AG10803 (cell line): ENCODE measurements at places on chromosomes 3 and 15.
A peak's percentile ranks its signal among the peaks of the same experiment; 100 is the strongest.

DNA sequence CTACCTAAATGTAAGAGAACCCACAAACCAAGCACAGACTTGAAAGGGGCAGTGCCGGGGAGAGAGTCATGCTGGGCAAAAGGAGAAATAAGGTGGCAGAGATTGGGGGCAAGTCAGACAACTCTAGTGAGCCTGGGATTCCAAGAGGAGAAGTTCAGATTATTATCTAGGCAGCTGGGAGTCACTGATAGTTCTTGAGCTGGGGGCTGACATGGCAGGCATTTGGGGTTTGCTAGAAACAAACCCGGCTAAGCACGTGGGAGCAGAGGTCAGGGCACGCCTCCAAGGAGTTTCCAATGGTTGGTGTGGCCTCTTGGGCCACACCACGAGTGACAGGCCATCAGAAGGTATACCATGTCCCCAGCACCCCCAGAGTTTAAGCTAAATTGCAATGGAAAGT is 27.6 kb downstream of the SLC6A6 start:
- DNase-seq = no peak

DNA sequence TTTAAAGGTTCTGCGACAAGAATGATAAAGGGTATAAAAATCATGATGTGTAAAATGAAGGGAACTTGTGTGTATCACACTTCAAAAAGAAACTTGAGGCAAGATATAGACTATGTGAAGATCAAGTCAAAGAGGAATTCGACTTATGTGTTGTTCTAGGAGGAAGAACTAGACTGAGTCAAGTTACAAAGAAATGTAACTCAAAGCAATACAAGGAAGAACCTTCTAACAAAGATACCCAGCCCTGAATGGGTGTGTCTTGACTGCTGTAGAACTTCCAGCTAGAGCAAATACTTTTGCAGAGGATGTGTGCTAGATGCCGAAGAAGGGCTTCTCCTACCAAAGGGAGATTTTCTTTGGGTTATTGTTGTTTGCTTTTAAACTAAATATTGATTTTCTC is 2.4 kb downstream of the SLC49A4 start:
- DNase-seq = peak; percentile 12

- DNase-seq = no peak
Measured at GRCh38 chr3:144524531-144524930, 552.9 kb downstream of the DIPK2A start.

- no peak for DNase-seq
Measured at GRCh38 chr15:51793521-51794305, 35.7 kb upstream of the TMOD3 start.

DNA sequence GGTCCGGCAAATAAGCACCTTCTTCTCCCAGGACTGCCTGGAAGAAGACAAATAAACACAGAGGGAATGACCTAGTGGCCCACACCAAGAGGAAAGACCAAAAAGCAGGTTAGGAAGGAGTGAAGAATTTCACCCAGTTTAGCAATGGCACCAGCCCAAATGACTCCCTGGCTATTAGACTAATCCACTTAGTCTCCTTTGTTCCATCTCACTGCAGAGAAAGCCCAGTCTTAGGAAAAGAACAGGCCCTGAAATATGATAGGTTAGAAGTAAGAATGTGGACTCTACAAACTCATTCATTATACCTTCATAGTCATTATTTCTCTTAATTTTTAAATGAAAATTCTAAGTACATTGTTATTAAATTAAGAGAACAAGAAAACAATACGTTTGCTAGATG is 23.2 kb downstream of the SERPINI2 start:
- no peak for DNase-seq

DNA sequence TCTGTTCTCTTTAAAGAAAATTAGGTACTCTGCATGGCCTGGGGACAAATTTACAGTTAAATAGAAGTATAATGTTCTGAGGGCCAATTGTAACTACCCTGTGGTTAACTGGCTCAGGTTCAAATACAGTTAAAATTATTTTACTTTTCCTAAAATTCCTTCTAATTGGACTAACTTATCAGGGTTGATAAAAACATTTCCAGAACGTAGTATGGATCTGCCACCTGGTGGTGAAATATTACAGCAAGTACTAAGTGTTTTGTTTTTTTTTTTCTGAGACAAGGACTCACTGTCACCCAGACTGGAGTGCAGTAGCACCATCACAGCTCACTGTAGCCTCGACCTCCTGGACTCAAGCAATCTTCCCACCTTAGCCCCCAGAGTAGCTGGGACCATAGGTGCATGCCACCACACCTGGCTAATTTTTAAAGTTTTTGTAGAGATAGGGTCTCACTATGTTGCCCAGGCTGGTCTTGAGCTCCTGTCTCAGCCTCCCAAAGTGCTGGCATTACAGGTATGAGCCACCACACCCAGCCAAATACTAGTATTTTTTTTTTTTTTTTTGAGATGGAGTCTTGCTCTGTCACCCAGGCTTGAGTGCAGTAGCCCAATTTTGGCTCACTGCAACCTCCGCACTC is 29.2 kb downstream of the NEO1 start:
- DNase-seq = peak; percentile 67

DNA sequence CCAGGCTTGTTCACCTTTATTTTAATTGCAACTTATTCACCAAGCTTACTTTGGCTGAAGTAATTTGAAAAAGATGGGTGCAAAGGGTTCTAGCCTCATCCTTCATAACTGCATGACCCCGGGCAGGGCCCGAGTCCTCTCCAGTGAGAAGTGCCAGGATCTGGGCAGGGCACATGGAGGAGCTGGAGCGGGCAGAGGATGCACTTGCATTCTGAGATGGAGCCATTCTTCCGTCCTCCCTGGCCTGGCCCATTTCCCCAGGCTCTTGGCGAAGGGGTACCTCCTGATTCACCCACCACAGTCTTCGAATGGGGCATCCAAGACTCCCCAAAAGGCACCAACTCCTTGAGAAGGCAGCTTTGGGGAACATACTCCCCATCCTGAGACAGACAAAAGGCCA is 22.5 kb upstream of the PLXND1 start:
- DNase-seq = no peak

- no peak for DNase-seq
Measured at GRCh38 chr3:100402891-100403290, 1.6 kb downstream of the LNP1 start.

DNA sequence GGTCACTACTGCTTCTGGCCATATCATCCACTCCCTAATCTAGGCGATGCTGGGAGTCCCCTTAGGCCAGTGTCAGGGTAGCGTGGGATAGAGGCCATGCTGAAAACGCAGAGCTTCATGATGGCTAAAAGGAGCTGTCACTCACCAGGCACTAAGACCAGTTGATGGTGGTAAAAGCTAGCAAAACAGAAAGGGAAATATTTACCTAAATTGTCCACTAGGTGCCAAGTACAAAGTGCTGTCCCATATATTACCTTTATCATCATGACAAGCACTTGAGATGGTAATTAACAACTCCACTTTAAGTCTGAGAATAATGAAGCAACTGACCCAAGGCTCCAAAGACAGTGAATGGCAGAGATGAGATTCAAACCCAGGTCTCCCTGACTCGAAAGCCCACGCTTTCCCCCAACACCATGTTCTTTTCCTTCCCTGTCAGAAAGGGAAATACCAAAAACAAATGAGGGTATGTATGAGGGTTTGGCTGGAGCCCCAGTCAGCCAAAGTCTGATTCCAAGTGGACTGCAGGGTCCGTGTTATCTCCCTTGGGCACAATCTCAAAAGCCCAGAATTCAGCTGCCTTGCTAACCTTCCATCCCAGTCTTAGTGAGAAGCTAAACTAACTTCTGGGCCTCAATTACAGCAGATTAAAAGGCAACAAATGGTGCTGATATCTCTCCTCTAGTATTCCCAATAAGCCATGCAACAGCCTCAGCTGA is 84.7 kb downstream of the RBPMS2 start:
- no peak for DNase-seq

- no peak for DNase-seq
Measured at GRCh38 chr3:174417573-174417972, 441.6 kb upstream of the NAALADL2 start.

DNA sequence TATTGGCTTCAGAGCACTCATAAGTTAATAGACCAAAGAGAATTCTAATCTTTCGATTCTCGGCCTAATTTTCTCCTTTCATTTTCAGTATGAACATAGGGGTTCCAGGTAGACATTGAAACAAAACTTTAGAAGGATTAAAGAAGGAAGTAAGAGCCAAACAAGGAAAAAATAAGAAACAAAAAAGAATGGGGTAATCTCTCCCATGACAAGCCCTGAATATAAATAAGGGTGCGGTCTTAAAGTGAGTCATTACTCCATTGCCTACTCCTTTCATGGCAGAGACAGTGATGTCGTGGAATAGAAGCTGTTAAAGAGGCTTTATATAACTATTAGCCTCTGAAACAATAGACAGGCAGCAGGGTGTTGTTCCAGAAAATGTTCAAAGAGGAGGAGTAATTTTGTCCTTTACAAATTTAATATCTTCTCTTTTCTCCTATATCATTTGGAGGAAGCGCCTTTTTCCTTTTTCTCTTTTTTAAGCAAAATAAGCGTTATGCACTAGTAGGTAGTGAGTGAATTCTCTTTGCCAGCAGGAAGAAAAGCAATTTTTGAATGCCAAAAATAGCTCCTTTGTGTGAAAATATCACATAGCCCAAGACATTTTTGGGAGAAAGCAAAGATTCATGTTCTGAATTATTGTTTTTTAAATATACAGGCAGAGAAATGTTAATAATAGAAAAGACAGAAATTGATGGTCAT is 607.9 kb upstream of the KCNMB2 start:
- peak; percentile 59 for DNase-seq

- no peak for DNase-seq
Measured at GRCh38 chr3:55647670-55648069, 160.6 kb upstream of the WNT5A start.

- DNase-seq = no peak
Measured at GRCh38 chr15:27660676-27661075, 438.4 kb downstream of the OCA2 start.

DNA sequence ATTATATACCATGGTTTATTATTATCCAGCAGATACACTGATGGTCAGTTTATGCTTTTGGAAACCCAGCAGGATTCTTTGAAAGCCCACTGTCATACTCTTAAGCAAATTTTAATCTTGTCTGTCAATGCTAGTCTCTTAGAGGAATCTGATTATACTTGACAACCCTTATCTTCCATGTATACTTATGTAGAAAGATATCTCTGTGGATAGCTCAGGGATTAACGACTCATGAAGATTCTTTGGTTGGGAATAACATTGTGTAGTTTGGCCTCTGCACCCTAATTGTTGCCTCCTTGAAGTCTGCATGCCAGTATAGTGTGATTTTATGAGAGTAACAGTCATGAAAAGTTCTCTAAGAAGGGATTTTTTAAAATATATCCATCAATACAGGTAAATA is 33.0 kb downstream of the FILIP1L start:
- no peak for DNase-seq

GRCh38 chr15:70339571-70340493 is 242.1 kb upstream of the TLE3 start:
- peak; percentile 70 for DNase-seq

- DNase-seq = no peak
Measured at GRCh38 chr3:22685597-22685996, 517.5 kb upstream of the UBE2E2 start.

DNA sequence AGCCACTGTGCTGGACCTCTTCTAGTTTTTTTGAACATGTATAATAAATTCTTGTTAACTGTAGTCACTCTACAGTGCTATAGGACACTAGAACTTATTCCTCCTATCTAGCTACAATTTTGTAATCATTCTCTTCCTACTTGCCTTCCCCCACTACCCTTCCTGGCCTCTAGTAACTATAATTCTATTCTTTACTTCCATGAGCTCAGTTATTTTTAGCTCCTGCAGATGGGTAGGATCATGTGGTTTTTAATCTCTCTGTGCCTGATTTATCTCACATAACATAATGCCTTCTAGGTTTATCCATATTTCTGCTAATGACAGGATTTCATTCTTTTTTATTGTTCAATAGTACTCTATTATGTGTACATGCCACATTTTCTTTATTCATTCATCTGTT is 113.2 kb upstream of the FGF7 start:
- DNase-seq = no peak

GRCh38 chr15:70361891-70362290 is 264.2 kb upstream of the TLE3 start:
- DNase-seq = no peak

GRCh38 chr15:43879386-43880355 is 52.9 kb downstream of the WDR76 start:
- no peak for DNase-seq

DNA sequence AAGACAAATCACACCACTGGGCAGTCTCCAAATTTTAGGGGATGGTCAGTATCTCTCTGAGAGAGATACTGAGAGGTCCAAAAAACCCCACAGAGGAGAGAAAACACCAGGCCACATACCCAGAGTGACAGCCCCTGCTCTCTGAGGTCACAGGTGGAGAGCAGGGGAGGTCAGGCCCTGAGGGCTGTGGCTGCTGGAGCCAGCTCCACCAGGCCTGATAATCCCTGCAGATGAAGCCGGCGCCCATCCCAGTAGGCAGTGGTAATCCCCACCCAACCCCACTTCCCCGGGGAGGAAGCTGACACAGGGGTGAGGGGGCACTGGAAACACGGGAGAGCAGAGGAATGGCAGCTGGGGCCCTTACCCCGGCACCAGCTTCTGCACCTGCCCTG is 31.2 kb upstream of the SRP14 start:
- no peak for DNase-seq

GRCh38 chr3:53815067-53815466 is 31.2 kb downstream of the CHDH start:
- no peak for DNase-seq

DNA sequence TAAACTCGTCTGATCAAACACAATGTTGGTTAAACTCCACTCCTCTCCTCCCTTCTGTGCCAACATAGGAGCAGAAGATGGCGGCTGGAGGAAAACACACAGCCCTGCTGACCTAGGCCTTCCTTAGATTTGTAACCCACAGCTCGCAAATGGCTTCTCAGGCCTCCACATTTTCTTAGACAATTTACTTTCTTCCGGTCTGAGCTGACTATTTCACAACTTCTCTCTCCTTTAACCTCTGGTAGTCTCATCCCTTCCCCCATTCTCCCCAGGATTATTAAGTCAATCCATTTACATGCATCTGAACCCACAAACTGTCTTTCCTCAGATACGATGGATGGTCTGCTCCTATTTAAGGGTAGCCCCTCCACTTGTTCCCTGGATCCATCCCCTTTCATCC is 25.7 kb upstream of the ULK4 start:
- DNase-seq = no peak
